ENCODE measurements at places on chromosomes 12 and 14. TPM values are rescaled to one million over a fixed set of nuclear protein-coding genes. Genes with fewer than 3 reads are reported as not detected.

- no peak overlapping the region for H3K4me3 ChIP-seq
- no peaks in the 10 kb centered on the region for H3K27me3 ChIP-seq
- no peak overlapping the region for H3K27ac ChIP-seq
- no peaks in the 10 kb centered on the region for H3K36me3 ChIP-seq
Observed at GRCh38 chr12:51972849-51973273, 21.4 kb downstream of the ACVR1B start.

OVCH1 gene
- not detected for total RNA-seq

REP15 gene
- total RNA-seq, result not detected

DNA sequence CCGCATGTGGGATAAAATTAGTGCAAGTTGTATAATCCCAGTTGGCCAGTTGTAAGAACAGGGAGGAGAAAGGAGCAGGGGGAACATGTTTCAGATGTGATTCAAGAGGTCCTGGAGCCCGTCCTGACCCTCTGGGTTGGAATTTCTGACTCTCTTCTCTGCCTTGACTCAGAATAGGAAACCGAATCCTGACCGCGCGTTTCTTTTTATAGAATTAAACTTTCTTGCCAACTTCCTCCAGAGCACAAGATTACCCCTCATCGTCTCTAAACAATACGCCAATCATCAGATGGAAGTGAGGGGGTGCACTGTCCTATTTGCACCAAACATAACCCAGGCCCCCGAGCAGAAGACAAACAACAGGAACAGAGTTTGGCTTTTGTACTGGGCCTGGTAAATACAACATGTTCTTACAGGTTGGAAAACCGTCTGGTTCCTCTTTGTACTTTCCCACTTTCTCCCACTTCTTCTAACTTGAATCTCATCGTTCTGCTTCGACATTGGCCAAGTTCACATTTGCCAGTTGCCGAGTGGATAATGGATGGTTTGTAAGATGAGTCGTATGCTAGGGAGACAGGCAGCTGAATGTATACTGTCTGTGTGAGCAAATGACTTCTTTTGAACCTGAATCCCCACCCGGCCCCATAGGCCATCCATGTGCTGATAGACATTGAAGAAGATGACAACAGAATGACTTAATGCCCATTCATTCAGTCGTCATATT lies 42.6 kb upstream of the MED13L start:
- no peaks in the 10 kb centered on the region for H3K27me3 ChIP-seq
- DNase-seq, result no peak
- H3K27ac ChIP-seq, result no peak overlapping the region
- H3K4me3 ChIP-seq, result no peak overlapping the region
- H3K36me3 ChIP-seq, result no peaks in the 10 kb centered on the region
- H3K4me1 ChIP-seq, result no peaks in the 10 kb centered on the region

GRCh38 chr12:88036353-88036965 lies 7.3 kb upstream of the C12orf50 start:
- DNase-seq, result peak; percentile 48
- peaks cover 36% of the 10 kb centered on the region for H3K36me3 ChIP-seq
- no peaks in the 10 kb centered on the region for H3K27me3 ChIP-seq
- peaks cover 35% of the 10 kb centered on the region for H3K4me1 ChIP-seq
- H3K4me3 ChIP-seq, result peak overlapping the region; percentile 94
- no peak overlapping the region for H3K27ac ChIP-seq

C14orf132 gene
- total RNA-seq, result 0.07 TPM

LALBA gene
- not detected for total RNA-seq

GALNT9 gene
- total RNA-seq, result not detected

CCDC38 gene
- not detected for total RNA-seq

ZDHHC22 gene
- not detected for total RNA-seq

DNA sequence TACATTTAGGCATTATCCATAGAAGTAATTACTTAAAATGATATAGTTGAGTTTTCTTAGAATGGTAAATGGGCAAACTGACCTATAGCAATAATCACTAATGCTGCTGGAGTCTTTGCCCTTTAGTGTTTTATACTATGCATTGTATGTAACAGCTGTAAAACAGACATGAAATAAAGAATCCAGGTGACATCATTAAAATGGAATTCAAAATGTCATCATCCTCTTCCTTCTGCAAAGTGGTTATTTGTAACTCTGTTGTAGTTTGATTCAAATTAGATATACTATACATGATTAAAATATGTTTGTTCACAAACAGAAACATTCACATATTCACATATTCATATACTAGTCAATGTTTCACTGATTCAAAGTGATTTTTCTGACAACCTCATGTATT lies 598.8 kb downstream of the SLC16A7 start:
- no peak overlapping the region for H3K27ac ChIP-seq
- H3K27me3 ChIP-seq, result no peaks in the 10 kb centered on the region
- H3K36me3 ChIP-seq, result no peaks in the 10 kb centered on the region
- no peaks in the 10 kb centered on the region for H3K4me1 ChIP-seq

DNA sequence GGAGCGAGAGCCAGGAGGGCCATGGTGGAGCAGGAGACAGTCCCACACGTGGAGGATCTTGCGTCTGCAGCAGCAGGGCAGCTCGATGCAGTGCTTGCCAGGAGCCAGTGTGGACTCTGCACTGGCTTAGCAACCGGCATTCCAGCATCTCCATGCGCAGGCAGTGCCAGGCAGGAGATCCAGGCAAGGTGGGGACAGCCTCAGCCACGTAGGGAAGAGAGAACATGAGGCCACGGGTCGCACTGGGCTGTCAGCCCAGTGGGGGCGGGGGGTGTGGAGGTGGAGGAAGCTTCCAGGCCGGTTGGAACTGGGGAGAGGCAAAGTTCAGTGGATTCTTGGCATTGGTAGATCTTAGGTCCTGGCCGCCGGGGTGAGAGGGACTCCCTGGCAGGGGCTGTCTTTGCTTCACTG lies 121.0 kb upstream of the EVL start:
- no peaks in the 10 kb centered on the region for H3K27me3 ChIP-seq
- no peak overlapping the region for H3K27ac ChIP-seq
- H3K4me3 ChIP-seq, result no peak overlapping the region
- no peaks in the 10 kb centered on the region for H3K4me1 ChIP-seq
- no peak for DNase-seq

GRCh38 chr14:70203686-70204085 lies 14.9 kb upstream of the SLC8A3 start:
- no peak overlapping the region for H3K27ac ChIP-seq
- no peak for DNase-seq
- no peaks in the 10 kb centered on the region for H3K4me1 ChIP-seq

- no peaks in the 10 kb centered on the region for H3K27me3 ChIP-seq
- DNase-seq, result no peak
- no peak overlapping the region for H3K27ac ChIP-seq
- no peak overlapping the region for H3K4me3 ChIP-seq
- peaks cover 23% of the 10 kb centered on the region for H3K36me3 ChIP-seq
- H3K4me1 ChIP-seq, result no peaks in the 10 kb centered on the region
Observed at GRCh38 chr14:24063263-24063836, 8.0 kb upstream of the CPNE6 start.

SOAT2 gene
- total RNA-seq, result not detected

DNA sequence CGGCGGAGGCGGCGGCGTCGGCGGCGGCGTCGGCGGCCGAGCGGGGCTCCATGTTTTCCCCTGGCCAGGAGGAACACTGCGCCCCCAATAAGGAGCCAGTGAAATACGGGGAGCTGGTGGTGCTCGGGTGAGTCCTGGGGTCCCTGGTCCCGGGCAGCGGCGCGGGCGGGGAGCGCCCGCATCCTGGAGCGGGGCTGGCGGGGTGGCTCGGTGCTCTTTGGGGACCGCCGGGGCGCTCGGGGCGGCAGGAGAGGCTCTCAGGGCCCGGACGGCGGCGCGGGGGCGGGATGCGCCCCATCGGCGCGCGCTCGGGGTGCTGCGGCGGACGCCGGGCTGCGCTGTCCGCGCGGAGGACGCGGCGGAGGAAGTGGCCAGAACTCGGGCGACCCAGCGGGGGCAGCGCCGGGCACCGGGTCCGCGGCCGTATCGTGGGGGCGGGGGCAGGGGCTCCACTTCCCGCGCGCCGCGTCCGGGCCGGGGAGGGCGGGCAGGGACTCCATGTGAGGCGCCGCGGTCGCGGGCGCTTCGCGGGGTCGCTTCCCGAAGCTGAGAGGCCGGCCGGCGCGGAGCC lies 485 bp downstream of the PELI2 start:
- no peak overlapping the region for H3K27ac ChIP-seq
- H3K4me1 ChIP-seq, result peaks cover 13% of the 10 kb centered on the region

GRCh38 chr14:33696165-33696564 lies 254.7 kb downstream of the EGLN3 start:
- H3K4me3 ChIP-seq, result no peak overlapping the region
- H3K27ac ChIP-seq, result no peak overlapping the region
- no peak for DNase-seq
- no peaks in the 10 kb centered on the region for H3K36me3 ChIP-seq
- H3K27me3 ChIP-seq, result no peaks in the 10 kb centered on the region

DNA sequence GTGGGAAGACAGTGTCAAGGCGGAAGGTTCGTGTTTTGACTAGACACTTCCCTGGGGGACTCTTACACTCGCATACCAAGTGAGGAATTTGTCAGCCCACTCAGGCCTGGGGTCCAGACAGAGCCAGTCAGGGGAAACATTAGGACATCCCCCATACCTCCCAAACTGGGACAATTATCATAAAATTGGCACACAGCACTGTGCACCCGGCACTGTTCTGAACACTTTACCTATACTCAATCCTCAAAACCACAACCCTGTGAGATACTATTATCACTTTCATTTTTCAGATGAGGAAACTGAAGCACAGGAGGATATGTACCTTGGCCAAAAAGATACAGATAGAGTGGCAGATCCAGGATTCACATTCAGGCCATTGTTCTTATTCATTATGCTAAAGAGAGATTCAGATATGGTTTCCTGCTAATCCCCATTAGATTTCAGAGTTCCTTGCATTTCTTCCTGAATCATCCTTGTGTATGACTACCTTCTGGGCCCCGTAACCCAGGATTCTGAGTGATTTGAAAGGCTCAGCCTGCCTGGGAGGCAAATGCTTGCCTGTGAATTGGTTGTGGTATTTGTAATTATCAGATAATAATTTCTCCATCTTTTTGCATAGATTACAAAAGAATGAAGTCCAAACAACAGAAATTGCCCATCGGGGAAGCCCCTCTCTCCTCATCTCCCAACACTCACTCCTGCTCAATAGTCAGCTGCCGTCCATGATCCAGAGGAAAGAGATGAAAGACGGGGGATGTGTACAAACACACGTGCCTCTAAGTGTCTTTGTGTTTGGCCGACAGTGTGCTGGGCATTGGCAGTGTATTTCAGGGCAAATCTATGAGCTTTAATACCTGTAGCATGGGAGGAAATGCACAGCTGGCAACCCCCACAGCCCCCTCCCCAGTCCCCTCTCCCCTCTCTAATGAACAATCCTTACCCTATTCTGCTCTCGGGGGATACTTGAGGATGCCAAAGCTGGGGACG lies 4.6 kb downstream of the TAC3 start:
- H3K36me3 ChIP-seq, result no peaks in the 10 kb centered on the region
- H3K27me3 ChIP-seq, result no peaks in the 10 kb centered on the region
- peaks cover 10% of the 10 kb centered on the region for H3K4me1 ChIP-seq
- no peak overlapping the region for H3K27ac ChIP-seq
- no peak for DNase-seq

GRCh38 chr12:94987076-94987669 lies 16.3 kb downstream of the NDUFA12 start:
- no peak overlapping the region for H3K4me3 ChIP-seq
- H3K36me3 ChIP-seq, result peaks cover 27% of the 10 kb centered on the region
- peaks cover 22% of the 10 kb centered on the region for H3K4me1 ChIP-seq
- DNase-seq, result peak; percentile 21
- H3K27ac ChIP-seq, result no peak overlapping the region
- no peaks in the 10 kb centered on the region for H3K27me3 ChIP-seq

GRCh38 chr14:64196814-64197411 lies 97.3 kb downstream of the ESR2 start:
- H3K4me1 ChIP-seq, result peaks cover 69% of the 10 kb centered on the region
- peak; percentile 92 for DNase-seq
- H3K27me3 ChIP-seq, result no peaks in the 10 kb centered on the region

BEST3 gene
- total RNA-seq, result not detected

- H3K27ac ChIP-seq, result no peak overlapping the region
- DNase-seq, result no peak
- H3K4me1 ChIP-seq, result peaks cover 8% of the 10 kb centered on the region
- H3K36me3 ChIP-seq, result no peaks in the 10 kb centered on the region
- no peak overlapping the region for H3K4me3 ChIP-seq
Observed at GRCh38 chr12:104199964-104200363, 15.6 kb upstream of the TXNRD1 start.

DNA sequence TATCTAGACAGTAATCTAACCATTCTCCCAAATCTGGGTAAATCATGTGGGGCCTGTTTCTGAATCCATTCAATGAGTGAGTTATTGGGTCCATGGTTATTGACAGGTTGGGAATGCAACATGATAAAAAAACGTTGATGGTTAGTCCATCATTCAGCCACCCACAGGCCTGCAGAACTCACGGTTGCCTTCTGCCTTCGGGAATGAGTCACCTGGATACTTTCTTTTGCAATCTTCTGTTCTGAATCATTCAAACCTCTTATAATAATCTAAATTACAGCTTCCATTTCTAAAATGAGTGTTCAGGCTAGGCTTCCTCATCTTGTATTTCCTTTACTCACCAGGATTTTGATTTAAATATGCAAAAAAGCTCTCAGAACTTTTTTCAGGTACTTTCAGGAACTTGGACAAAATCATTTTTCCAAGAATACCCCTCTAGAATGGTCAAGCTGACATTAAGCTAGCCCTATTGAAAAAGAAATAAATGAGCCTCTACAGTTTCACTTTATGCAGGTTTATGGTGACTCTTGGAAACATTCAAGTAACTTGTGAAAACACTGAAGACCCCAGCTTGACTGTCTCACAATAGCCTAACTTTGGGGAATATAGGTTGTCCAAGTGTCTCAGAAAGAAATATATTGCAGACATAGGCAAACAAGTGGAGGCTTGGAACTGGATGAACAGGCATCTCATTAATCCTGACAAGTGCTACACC lies 94.4 kb downstream of the KCNK10 start:
- H3K4me1 ChIP-seq, result no peaks in the 10 kb centered on the region
- no peak overlapping the region for H3K4me3 ChIP-seq
- no peak overlapping the region for H3K27ac ChIP-seq
- 0 out of 2 replicates have a peak, but pooled peaks cover 2% of the 10 kb centered on the region for H3K27me3 ChIP-seq
- H3K36me3 ChIP-seq, result no peaks in the 10 kb centered on the region

DNA sequence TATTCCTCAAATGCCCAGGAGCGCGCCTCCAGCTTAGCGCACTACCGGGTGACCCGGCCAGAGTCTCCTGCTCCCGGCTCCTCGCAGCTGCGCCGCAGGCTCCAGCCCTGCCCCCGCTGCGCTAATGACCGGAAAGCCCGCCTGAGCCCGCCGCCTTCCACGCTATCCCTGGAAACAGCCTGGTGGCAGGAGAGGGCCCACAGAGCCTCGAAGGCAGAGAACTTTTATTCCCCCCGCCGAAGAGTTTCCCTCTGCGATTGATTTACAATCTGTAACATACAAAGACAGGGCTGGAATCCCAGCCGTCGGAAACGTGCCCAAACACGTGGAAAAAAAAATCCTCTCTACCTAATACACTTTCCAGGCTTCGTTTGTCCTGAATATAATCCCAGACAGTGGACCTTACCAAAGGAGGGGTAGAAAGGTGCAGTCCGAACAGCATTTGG lies 1.5 kb downstream of the COL2A1 start:
- no peaks in the 10 kb centered on the region for H3K36me3 ChIP-seq
- H3K27ac ChIP-seq, result no peak overlapping the region
- H3K4me1 ChIP-seq, result peaks cover 10% of the 10 kb centered on the region

- no peak overlapping the region for H3K4me3 ChIP-seq
- DNase-seq, result no peak
Observed at GRCh38 chr12:47367912-47368537, 288.3 kb upstream of the AMIGO2 start.

ZFYVE26 gene
- total RNA-seq, result 47.0 TPM

PRH2 gene
- total RNA-seq, result not detected

- H3K36me3 ChIP-seq, result no peaks in the 10 kb centered on the region
- DNase-seq, result peak; percentile 79
- H3K27ac ChIP-seq, result no peak overlapping the region
- no peaks in the 10 kb centered on the region for H3K27me3 ChIP-seq
- H3K4me1 ChIP-seq, result peaks cover 10% of the 10 kb centered on the region
- H3K4me3 ChIP-seq, result no peak overlapping the region
Observed at GRCh38 chr14:43898687-43899086, 608.4 kb downstream of the FSCB start.

All from Karpas-422 (cell line).